ENCODE measurements at places on chromosomes 5 and 9.
A peak's percentile ranks its signal among the peaks of the same experiment; 100 is the strongest.

GRCh38 chr5:61622156-61622555 lies 290.1 kb downstream of the ZSWIM6 start:
- DNase-seq: no peak

DNA sequence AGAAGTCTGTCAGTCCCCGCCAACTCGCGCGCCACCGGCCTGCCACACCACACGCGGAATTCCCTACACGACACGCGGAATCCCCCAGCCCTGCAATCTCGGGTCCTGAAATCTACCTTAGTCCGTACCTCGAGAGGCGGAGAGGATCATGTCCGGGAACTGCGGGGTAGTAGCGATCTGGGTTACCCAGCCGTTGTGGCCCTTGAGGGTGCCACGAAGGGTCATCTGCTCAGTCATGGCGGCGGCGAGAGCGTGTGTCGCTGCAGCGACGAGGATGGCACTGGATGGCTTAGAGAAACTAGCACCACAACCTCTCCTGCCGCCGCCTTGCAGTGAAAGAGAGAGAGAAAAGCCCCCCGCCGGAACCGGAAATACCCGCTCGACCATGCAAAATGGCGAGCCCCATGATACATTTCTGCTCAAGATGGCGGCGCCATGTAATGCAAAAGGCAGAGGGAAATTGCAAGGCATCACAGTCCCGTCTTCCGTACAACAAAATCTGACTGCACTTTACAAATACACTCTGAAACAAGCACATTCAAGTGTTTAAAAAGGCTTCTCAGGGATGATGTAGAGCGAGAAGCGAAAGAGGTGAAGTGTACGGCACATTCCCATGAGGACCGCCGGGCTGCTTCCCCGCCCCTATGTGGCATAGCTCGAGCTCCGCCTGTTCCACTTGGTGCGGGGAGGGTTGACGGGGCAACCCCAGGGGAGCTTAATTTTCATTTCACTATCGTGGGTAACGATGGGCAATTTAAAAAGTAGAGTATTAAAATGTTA lies at the start of gene RACK1:
Gene RACK1 (minus strand): TSS at position 343 of the 780 bp plus-strand sequence. CDS start 106 bp downstream, at position 237.
- DNase-seq: peak; percentile 91

DNA sequence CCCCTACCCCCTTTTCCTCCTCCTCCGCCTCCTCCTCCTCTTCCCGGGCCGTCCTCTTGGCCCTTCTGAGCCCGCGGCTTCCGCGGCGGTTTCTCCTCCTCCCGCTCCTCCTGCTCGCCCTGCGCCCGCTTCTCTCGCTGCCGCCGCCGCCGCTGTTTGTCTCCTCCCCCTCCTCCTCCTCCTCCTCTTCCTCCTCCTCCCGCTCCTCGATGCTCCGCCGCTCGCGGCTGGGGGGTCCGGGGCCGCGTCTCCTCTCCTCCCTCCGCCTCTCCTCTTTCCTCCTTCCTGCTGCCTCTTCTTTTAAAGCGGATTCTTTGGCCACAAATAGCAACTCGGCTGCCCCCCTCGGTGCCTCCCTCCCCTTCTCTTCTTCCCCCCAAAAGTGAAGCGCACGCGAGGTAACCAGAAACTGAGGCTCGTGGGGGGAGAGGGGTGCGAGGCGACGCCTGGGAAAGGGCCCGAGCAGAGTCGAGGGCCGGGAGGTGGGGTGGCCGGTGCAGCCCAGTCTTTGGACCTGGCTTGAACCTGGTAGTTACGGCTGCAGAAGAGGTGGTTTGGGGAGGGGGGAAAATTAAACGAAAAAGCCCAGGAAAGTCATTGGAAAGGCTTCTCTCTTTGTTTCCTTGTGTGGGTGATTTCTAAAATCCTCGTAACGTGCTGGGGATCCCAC lies 1058.5 kb upstream of the DMAC1 start:
- DNase-seq: peak; percentile 47

- DNase-seq: no peak
Observed at GRCh38 chr5:179762079-179762780, 29.6 kb downstream of the MAML1 start.

DNA sequence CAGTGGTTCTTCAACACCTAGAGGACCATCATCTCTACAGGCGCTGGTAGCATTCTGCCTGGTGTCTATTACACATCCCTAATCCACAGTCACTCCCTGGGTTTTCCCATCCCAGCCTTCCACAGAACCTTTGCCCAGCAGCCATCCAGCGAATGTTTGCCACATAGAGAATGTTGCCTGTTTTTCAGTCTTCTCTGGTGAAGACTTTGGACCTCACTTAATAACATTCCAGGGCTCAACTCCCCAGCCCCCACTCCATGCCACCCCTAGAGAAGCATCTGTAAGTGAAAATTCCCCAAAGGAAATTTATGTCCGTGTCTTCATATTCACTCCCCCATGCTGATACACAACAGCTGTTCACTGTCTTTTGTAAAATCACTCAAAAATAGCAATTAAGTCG lies 249.6 kb downstream of the AOPEP start:
- no peak for DNase-seq

- DNase-seq: no peak
Observed at GRCh38 chr5:118397236-118397635, 591.1 kb downstream of the DTWD2 start.

DNA sequence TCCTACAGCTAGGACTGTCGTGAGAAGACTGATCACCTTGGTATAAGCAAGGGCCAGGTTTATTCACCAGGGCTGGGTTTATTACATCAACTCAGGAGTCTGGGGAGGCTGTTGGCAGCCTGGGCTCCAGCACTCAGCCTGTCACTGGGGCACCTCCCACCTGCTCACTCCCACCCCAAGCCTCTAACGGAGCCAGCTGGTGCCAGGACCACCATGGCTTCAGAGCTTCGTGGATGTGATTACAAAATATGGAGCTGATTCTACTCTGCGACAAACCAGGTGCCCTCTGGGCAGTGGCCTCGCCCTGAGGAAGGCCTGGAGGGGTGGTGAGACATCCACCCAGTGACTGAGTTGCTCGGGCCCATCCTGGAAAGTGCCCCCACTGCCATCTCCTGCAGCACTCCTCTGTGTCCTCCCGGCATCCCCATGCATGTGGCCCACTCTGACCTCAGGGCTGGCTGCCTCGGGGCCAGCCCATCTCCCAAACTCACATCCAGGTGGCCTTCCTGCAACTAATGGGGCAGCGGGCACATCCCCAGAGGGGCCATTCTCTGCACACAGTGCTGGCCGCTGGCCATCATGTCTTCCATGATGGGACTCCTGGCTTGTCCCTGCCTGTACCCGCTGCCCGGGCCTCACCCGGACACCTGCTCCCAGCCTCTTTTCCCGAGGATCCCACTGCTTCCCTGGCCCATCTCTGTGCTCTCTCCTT lies 49.6 kb downstream of the SECISBP2 start:
- DNase-seq: no peak

GRCh38 chr9:3047912-3048311 lies 204.0 kb upstream of the PUM3 start:
- no peak for DNase-seq

GRCh38 chr5:136028782-136029742 lies at the start of gene TGFBI:
Gene TGFBI, plus strand, starts transcription at chr5:136028988. Its CDS starts 68 bp downstream, at chr5:136029056.
- no peak for DNase-seq

DNA sequence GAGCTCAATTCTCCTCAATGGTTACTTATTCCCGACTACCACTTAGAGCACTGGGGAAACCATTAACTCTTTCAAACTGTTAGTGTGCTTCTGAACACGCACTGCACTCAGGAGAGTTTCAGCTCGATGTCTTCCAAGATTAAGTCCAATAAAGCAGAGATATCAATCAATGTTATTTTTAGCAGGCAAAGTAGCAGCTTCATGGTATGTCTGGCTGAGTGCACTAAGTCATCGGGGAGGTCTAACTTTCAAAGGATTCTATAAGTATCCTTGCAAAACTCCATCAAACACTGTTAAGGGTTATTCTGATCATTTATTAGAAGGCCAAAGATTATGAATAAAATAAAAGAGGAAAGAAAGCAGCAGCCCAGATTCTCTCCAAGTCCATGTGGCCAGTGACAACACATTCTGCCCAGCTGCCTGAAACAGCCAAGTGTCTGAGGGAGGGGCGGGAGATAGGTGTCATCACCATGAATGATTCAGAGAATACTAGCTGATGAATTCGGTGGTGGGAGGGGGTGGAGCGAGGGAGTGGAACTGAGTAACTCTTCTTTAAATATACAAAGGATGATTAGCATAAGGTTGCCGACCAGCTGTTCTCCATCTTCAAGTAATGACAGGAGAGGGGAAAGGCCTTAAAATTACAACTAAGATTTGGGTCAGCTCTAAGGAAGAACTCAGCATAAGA lies 21.3 kb downstream of the NREP start:
- no peak for DNase-seq

DNA sequence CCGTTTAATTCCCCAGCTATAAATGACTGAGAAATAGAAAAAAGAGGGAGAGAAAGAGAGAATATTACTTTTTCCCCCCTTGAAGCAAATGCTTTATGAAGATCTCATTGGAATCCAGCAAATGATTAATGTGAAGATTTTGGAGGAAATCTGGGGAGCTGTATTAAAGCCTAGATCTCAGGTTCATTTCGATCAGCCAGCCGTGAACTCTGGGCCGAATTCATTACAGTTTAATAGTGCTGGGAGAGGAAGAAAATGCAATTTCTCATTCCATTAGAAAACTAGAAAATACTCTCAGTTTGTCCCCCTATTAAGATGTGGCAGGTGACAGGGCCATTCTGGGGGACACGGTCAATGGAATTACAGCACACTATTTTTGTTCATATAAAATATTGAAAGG lies 4.8 kb downstream of the OTP start:
- no peak for DNase-seq

DNA sequence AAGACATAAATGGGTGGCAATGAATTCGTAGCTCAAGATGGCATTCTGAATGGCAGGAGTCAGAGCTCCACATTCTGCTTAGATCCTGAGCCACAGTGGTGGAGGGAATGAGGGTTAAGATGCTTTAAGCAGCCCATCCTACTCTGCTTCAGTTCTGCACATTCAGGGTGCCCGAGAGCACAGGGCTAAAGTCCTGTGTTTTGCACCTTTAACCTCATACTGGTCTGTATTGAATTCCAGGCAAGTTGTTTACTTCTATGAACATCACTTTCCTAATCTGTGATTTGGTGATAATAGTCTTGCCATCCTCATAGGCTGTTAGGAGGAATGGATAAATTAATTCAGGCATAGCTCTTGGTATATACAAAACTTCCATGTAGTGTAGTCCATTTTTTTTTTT lies 321.6 kb upstream of the CD180 start:
- DNase-seq: no peak

DNA sequence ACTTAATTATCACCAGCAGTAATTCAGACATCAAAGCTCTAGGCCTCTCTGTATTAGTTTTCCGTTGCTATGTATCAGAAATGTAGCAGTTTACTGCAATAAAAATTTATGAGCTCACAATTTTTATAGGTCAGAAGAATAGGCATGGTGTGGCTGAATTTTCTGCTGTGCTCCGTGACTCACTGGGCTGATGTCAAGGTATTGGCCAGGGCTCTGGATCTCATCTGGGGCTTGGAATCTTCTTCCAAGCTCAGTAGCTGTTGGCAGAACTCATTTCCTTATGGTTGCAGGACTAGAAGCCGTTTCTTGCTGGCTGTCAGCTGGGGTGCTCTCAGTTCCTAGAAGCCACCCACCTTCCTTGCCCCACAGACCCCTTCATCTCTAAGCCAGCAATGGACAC lies 66.3 kb downstream of the PSAT1 start:
- DNase-seq: no peak

DNA sequence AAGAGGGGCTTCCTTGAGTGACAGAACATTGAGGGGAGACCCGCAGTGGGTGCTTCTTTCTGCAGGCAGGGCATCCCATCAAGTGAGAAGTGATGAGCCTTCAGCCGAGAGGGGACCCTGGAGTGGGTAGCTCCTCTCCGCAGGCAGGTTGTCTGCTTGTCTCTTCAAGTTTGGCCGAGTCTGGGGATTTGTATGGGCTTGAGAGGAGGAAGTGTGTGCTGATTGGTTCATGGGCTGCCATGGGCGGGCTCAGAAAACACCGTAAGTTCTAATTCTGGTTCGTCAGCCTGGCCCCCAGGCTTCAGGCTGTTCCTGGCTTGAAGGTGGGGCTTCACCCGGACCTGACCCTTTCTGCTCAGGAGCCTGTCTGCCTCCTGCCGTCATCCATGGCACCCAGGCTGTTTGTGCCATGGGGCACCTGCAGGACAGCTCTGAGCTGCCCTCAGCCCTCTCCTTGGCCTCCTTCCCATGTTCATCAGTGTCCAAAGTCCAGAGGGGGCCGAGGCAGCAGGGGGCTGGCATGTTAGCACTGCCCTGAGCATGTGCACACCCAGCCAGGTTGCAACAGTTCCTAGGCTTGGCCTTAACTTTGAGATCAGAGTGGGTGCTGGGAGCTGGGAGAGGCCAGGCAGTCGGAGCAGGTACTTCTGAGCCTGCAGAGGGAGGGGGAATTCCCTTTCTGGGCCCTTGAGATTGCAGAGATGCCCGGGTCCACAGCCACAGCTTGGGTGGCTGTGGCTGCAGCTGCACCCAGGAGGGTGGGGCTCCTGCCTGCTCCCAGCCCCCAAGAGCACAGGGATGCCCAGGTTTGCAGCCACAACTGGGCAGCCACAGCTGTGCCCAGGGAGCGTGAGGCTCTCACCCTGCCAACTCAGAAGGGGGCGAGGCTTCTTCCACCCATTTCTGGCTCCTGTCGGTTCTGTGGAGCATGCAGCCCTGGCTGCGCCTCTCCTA lies 13.5 kb upstream of the DHFR start:
- DNase-seq: no peak

- no peak for DNase-seq
Observed at GRCh38 chr9:7325995-7326394, 473.6 kb downstream of the DMAC1 start.

DNA sequence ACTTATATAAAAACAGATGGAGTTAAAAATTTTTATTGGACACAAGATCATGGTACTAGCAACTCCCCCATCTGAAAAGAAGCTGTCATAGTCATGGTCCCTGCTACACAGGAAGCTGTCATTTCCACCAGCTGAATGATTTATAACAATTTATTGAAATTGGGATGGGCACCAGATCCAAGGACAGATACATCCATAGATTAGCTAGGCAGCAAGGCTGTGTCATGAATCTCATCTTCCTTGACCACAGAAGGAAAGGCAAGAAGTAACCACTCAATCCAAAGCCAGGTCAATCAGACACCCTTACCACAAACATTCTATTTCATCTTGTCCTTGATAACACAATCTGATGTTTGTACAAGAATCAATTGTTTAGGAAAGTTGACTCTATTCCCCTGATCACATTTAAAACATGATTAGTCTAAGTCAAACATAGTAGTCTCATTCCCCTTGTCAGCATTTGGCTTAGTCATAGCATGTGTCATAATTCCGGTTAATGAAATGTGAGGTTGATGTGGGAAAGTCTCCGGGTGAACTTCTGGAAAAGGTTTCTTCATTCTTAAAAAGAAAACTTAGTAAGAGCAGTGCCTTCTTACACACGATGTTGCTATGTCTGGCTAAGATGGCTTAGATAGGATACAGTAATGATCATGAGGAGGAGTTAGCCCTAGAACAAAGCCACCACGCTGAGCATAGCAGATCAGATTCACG lies 462.6 kb upstream of the PAPPA start:
- no peak for DNase-seq

DNA sequence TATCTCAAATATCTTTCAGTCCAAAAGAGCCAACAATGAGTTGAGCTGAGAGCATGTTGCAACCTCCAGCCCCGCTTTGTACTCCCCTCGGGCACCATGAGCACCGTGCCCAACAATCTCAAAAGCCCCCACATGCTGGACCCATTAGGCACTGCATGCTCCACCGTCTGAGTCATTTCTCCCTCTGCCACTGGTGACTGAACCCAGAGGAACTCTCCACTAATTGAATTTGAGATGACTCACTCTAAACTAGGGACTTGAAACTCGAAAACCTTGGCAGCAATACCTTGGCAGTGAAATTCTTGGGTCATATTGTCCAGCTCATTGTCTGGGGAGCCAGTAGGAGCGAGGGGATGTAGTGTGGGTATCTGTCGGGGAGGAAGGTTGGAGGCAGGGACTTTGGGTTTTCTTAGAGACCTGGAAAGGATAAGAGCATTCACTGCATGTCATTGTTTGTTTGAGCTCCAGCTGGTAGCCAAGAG lies 49.9 kb upstream of the SLIT3 start:
- DNase-seq: no peak

Data from urinary bladder (tissue), 4 donors.